ENCODE measurements at places on chromosomes 3 and 15.

GRCh38 chr3:50433954-50434353 lies 69.5 kb downstream of the CACNA2D2 start:
- no peak for DNase-seq

DNA sequence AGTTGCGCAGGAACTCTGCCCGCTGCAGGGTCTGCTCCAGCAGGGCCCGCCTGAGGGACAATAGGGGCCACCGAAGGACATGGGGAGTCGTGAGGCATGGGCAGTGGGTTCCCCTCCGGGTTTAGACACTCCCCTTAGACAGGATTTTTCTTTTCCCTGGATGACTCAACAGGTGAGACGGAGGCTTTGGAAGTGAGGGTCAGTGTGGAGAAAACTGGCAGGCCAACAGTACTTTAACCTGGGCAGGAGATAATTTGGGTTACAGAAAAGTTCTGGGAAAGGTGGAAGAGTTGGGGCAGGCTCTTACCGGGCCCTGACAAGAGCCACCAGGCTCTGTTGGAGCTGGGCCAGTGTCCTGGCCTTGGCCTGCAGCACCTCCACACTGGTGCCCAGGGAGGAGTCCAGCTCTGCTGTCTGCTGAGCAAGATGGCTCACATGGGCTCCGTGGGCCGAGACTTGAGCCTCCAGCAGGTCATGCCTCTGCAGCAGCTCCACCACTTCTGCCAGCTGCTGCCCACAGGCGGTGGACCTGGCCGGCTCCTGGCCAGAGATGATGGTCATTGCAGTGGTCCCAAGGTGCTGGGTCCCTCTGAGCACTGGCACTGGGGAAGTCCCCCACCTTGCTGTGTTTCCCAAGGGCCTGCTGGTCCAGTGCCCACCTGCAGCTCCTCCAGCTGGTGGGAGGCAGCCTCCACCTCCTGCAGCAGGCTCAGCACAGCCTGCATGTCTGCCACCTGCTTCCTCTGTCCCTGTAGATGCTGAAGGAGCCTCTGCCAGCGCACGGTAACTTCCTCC lies 11.0 kb downstream of the SPTBN5 start:
- DNase-seq, result no peak

- no peak for DNase-seq
Measured at GRCh38 chr3:122307976-122308375, 17.1 kb upstream of the CSTA start.

DNA sequence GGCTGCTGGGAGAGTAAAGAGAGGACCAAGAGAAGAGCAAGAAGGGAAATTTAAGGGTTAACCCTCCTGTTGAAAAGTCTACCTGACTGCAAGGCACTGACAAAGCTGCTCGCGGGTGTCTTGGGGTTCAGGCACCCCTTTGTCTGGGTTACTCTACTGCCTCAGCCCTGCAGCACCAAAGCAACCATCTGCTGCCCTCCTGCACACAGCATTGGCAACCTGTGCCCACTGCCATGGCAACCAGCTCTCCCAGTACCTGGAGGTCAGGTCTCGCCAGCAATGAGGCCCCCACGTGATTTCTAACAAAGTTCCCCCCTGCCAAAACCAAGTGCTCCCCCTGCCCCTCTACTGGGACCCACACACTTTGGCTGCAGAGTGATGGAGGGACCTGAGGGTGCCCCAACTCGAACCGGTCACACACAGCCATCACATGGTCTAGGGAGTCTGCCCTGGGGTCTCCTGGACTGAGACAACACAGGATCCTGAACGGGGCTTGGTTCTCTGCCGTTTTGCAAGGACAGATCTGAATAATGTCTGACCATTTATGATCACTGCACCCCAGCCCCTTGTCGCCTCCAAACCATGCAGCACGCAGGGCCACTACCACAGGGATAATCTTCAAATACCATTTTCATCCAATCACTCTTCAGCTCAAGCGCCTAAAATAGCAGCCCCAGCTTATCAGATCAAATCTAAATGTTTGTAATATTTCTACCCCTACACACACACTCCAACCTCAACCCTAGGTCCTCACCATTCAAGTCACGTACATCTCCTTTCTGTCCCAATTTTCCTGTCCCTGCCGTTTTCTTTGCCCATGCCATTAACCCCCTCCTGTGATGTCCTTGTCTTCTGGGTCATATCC lies 50.7 kb downstream of the ADCY5 start:
- no peak for DNase-seq

DNA sequence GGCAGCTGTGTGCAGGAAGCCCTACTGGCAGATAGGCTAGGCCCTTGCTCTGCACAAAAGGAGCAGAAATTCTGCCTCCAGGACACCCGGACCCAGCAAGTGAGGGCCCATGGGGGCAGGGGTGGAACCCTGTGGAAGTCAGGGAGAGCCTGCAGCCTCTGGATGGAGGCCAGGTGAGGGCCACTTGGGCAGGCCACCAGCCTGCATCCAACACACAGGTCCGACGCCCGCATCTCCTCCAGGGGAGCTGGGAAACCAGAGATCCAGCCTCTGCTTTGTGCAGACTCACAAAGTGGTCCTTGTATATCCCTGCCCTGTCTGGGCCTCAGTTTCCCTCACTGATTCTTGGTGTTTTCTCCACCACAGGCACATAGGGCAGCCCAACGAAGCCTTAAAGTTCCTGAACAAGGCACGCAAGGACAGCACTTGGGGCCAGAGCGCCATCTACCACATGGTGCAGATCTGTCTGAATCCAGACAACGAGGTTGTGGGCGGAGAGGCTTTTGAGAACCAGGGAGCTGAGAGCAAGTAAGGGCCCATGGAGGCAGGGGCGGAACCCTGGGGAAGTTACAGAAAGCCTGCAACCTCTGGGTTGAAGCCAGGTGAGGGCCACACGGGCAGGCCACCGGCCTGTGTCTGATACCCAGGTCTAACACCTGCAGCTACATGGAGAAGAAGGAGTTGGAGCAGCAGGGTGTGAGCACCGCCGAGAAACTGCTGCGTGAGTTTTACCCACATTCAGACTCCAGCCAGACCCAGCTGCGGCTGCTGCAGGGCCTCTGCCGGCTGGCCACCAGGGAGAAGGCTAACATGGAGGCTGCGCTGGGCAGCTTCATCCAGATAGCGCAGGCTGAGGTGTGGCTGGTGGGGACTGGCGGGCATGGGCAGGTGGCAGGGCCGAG lies 16.6 kb downstream of the CSRNP1 start:
- no peak for DNase-seq

- no peak for DNase-seq
Measured at GRCh38 chr3:34024447-34025240, 226.2 kb downstream of the PDCD6IP start.

DNA sequence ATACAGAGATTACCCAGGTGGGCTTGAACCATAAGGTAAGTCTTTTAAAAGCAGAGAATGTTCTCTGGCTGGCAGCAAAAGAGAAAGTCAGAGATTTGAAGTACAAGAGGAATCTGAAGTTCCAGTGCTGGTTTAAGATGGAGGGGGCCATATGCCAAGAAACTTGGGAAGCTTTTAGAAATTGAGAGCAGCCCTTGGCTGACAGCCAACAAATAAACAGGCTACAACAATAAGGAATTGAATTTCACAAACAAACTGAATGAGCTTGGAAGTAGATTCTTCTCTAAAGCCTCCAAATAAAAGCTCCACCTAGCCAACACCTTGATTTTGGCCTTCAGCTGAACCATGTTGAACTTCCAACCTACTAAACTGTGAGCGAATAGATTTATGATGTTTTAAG lies 85.7 kb downstream of the TRIM42 start:
- no peak for DNase-seq

- no peak for DNase-seq
Measured at GRCh38 chr3:17529677-17530076, 212.8 kb downstream of the TBC1D5 start.

DNA sequence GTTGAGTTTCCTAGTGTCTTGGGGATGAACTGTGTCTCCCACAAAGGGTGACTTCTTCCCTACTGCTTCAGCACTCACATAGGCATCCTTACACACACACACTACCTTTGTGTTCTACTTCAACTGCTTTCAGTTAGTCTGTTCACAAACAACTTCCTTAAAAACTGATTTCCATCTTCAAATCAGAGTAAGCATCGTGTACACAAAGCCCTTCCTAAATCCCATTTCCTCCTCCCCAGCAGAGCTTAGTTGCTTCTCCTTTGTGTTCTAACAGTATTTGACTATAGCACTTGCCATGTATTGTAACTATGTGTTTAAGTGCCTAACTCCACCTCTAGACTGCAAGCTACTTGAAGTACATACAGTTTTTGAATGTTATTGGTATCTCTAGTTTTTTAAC lies 71.7 kb downstream of the TNIK start:
- DNase-seq, result no peak

- DNase-seq, result no peak
Measured at GRCh38 chr3:108608750-108609149, 19.2 kb downstream of the DZIP3 start.

DNA sequence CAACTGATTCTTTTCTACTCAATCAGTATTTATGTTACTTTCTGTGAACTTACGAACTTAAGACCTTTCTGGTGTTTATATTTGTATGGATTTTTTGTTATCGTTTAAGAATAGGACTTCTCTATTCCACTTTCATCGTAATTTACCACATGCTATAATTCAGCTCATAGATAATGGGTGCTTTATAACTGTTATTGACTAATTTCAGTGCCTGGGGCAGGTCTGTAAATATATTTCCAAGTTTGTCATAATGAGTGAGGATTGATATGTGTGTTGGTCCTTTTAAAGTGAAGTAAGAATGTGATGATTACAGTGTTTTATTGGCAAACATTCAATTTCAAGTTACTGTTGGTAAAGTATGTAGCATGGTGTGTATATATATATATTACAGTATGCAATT lies 1.8 kb upstream of the NAALADL2 start:
- DNase-seq, result no peak

DNA sequence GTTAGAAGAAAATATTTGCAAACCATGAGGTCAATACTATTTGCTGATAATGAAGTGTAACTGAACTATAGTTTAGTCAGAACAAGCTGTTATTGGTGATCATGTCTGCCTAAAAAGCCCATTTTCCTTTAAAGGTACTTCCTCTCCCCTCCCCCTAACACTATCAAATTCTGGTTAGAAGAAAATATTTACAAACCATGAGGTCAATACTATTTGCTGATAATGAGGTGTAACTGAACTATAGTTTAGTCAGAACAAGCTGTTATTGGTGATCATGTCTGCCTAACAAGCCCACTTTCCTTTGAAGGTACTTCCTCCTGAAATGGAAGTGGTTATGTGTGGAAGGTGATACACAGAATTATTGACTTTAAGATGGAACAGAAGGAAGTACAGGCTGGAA lies 46.9 kb downstream of the PROS1 start:
- no peak for DNase-seq

DNA sequence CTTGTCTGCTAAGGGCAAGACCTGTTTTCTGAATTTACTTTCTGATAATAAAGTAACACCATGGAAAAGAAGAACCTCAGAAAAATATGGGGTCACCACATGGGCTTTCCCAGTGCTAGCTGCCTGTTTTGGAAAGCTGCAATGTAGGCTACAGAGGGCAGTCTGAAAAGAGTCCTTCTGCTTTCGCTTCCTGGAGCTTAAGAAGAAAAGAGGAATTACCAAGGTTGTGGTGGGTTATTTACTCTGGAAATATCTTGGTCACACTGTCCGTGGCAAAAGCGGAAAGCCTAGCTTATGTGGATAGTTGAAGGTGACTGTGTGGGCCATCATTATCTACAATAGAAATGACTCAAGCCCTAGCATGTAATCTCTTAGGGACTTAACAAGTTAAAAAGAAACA lies 31.7 kb upstream of the IP6K2 start:
- no peak for DNase-seq

DNA sequence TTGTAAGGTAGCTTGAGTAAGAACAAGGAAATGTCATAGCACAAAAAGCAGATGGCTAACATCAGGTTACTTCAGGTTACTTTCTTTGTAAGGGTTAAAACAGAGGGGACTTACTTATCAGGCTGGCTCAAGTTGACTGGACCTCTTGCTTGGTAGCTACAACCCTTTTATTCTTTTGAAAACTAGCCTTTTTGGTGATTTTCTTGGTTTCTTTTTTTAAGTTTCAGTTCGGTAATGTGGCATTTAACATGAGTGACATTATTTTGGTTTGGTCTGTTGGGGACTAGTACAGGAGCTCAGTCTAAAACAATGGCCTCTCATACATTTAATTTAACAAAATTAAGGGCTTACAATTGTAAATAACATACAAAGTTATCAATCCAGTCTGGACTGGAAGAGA lies 621.4 kb downstream of the OTOL1 start:
- no peak for DNase-seq

GRCh38 chr3:119405315-119405714 lies 58.1 kb downstream of the TMEM39A start:
- no peak for DNase-seq

DNA sequence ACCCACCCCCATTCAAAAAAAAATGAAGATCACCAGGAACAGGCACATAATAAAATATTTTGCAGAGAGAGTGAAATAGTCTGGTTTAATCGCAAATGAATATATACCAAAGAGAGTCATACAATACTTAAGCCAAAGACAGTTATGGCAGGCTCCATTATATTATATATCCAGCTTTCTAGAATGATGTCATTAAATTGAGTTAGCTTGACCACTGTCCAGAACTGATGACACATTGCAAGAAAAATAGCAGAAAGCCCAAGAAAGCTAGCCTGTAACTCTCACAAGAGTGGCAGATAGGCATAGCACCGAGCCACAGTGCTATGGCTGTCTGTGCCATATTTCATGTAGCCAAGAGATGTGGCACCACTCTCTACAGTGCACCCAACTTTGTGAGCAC lies 231.9 kb upstream of the SEMA6D start:
- no peak for DNase-seq

- no peak for DNase-seq
Measured at GRCh38 chr3:29958816-29959215, 647.6 kb upstream of the TGFBR2 start.

DNA sequence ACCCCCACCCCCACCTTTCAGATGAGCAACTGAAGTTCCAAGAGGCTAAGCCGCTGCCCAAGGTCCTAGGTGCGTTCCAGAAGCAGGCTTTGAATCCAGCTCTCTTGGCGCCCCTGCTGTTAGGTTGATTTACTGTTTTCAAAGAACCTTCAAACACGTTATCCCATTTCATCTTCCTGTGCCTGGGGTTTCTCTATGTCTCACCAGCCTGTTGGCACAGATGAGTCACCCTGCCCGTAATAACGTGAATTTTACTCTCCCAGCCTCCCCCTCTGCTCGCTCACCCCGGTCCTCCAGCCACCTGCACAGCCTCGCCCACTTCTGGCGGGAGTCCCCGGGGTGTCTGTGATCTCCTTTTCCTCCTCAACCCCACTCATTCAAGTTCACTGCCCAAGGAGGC lies 13.0 kb upstream of the TSEN2 start:
- DNase-seq, result peak; percentile 82

DNA sequence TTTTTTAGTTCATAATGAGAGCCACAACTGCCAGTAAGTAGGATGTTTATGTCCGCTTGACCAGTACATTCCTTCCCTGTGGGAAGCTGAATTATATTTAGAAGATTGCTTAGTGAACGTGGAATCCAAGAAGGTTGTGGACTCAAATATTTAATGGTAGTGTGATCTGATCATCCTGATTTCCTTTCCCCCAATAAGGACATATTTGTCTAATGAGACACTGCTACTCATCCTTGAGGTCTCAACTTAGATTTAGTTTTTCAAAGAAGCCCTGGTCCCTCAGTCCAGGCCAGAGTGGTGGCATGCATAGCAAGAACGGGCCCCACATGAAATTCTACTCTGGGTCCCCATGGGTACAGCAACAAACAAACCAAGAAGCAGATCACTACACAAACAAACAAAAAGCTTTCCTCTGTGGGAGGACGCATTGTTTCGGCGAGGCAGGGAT lies 60.8 kb downstream of the USP13 start:
- no peak for DNase-seq
